ENCODE measurements at places on chromosomes 11 and 22.

- no peak for DNase-seq
These were observed 38.9 kb downstream of the LINC01488 start for GRCh38 chr11:69520186-69520916.

DNA sequence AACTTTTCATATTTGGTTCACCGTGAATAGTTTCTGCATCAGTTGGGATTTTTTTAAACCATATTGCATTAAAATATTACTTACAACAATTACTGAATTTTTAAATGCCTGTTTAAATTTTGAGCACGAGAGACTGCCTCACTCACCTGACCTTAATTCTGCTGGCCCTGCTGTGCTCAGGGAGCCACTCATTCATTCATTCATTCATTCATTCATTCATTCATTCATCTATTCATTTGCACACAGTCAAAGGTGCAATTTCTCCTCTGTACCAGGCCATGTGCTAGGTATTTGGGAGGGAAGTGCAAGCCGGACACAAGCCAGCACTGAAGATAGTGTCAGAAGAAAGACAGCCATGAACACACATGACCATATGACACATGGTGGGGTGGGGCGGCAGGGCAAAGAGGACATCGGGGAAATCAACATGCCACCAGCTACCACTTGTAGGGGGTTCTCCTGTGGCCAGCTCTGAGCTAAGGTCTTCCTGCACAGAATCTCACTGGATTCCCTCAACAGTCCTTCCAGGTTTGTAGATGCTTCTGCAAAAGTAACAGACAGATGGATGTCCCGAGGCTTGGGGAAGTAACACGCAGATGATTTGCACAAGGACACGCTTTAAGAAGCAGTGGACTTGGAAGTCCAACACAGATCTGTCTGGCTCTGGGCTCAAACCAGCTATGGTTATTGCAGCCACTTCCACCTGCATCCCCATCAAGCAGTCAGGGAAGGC is 568 bp upstream of the CSF2RB start:
- DNase-seq, result no peak

DNA sequence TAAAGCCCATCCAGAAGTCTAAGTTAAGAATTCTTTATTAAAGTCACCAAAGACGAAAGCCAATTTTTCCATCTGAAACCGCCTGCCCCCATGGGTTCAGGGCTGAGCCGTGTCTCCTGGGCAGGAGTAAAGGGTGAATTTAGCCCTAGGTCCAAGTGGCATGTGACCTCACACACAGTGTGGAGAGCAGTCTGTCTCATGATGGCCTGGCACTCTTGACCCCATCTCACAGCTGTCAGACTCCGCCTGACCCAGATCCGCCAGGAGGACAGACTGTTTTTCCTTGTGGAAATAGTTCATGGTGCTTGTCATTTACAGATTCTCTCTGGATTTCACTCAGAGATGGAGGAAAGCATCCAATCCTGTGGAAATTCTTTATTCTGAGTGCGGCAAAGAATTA is 109.7 kb downstream of the GALNT18 start:
- no peak for DNase-seq

GRCh38 chr11:110812086-110812733 is 100.0 kb upstream of the ARHGAP20 start:
- DNase-seq, result no peak

DNA sequence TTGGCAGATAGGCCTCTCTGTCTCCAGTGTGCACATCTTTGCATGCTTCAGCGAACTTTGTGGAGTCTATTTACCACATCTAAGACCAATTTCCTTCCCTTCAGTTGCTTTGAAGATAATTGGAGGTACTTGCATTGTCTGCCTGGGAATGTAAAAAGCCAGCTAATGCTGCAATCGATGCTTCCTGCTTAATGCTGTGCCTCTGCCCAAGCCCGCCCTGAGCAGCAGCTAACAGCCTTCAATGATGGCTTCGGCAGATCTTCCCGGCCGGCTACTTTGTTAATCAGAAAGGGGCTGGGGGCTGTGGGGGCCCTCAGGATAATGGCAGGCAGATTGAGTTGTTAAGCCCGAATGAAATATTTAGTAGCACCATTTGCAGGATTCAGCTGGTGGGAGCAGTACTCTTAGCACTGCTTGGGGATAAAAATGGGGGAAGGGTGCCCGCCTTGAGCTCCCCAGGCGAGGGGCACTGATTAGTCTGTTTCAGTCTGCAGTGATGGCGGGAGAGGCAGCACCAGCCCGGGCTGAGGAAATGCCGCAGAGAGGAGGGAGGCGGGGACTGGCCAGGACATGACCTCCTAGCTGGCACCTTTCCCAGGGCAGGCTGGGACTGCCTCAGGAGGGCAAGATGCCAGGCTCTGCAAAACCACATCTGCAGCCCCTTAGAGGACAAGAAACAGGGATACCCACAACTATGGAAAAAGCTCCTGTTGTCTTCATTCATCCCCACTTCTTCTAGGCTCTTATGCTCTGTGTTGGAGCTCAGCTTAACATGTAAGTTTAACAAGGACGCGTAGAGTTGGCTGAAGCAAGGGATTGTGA is 460.0 kb downstream of the BUD13 start:
- DNase-seq, result no peak

- no peak for DNase-seq
These were observed 430.3 kb downstream of the SOX6 start for GRCh38 chr11:15926071-15926470.

- no peak for DNase-seq
These were observed 187.3 kb upstream of the SOX6 start for GRCh38 chr11:16543642-16544041.

GRCh38 chr11:97638641-97639224 is 1248.9 kb downstream of the JRKL start:
- no peak for DNase-seq
